ENCODE measurements at places on chromosomes 7 and 10.

DNA sequence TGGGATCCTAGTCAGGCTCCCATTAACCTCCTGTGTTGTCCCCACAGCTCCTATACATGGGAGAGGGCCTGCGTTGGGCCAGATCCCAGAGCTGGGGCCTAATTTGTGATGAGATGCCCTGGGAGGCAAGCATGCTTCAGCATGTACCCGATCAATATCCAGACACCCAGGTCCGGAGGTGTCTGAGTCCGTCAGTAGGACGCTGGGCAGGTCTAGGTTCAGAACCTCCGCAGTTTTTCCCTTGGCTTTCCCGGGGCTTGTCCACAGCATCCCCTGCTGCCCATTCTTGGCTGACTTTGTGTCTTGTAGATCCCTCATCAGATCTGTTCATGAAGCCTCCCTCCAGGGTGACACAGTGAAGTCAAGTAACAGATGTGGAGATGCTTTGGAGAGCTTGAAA is 32.7 kb upstream of the RBAK start:
- no peak for DNase-seq

DNA sequence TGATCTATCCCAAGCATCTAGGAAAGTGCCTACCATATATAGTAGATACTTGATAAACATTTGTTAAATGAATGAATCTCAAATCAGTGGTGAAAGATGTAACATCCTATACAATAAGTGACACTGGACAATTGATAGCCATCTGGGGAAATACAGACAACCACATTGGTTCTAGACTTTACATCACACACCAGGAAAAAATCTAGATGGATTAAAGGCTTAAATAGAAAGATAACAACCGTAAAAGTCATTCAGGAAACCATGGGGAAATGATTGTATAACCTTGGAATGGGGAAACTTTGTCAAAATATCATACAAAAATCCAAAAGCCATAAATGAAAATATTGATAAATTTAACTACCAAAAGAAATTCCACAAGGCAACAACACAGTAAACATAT is 7.0 kb upstream of the GARIN1A start:
- no peak for DNase-seq

GRCh38 chr10:81733542-81733941 is 141.5 kb upstream of the NRG3 start:
- no peak for DNase-seq

DNA sequence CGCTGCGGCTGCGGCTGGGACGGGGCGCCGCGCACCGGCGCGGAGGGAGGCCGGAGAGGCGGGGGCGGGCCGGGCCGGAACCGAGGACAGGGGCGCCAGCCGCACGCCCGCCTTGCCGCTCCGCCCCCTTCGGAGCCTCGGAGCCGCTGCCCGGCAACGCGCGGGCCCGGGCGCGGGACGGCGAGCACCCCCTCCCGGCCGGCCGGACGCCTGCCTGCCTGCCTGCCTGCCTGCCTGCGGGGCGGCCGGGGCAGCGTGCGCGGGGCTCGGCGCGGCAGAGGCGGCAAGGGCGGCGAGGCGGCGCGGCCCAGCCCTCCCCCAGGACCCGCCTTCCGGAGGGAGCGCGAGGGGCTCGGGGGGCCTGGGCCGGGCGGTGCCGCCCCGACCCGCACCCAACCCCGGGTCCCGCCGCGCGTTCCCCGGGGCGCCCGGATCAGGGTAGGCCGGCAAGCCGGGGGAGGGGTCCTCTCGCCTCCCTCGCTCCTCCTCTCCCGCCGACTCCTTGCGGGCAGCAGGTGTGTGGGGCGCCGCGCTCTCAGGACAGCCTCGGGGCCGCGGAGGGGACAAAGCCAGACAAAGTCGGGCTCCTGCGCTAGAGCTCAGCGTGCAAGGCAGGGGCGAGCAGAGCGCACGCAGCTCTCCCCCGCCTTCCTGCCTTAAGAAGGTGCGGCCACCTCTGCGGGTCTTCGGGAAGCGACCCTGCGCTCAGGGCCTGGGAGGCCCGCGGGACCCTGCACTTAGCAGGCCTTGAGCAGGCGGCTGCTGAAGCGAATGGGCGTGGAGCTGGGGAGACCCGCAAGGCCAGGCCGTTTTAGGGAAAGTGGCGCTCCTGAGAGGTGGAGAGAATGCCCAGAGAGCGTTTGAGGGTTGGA is at the start of gene KIAA1549:
KIAA1549 (minus strand) TSS at position 58 of the 872 bp plus-strand sequence. CDS start 120 bp downstream, outside the sequence.
- no peak for DNase-seq

GRCh38 chr10:42940487-42941294 is 136.2 kb upstream of the RET start:
- DNase-seq = no peak

- no peak for DNase-seq
Measured at GRCh38 chr7:14233868-14234369, 244.5 kb upstream of the ETV1 start.

DNA sequence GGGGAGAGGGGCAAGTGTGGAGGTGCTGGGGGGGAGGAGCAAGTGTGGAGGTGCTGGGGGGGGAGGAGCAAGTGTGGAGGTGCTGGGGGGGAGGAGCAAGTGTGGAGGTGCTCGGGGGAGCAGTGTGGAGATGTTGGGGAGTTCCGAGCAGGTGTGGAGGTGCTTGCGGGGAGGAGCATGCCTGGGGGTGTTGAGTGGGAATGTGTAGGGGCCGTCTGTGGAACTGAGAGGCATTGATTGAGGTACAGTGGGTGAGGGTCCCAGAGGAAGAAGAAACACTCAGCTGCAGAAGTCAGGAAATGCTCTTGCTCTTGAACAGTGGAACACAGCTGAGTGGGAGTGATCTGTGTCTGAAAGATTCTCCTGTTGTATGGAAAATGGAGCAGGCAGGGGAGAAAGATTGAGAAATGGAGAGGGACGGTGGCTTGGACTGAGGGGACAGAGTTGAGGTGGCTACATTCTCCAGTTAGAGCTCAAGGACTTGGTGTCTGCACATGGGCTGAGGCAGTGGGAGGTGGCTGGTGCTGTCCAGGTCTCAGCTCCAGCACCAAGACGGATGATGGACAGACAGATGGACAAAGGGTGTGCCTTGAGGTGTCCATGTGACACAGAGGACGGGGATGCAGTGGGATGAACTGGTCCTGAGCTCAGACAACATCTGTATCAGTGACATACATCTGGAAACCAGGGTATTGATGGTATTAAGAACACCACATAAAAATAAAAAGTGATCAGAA is 25.2 kb upstream of the NCAPG2 start:
- no peak for DNase-seq

DNA sequence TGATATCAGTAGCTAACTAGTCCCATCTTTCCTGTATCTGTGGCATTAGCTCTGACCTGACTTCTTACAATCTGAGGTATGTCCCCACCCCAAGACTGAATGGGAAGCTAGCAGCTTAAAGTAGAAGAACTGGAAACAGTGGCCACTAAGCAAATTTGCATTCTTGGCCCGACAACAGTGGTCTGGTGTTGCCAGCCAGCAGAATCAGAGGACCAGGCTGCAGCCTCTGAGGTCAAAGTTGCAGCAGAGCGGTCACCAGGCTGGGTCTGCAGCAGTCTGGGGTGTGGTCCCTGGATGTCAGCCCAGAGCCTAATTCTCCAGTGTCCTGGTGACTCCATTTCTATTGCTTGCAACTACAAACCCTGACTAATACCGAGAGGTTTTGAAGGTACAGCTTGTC is 26.3 kb downstream of the FAM107B start:
- DNase-seq = no peak

Data from stimulated activated CD4-positive, alpha-beta T cell treated with anti-CD3 and anti-CD28 coated beads, Interleukin-1b, Interleukin-23, amount 100 ng/mL, for 1 hour (primary cell).